Foreskin keratinocyte (primary cell): ENCODE measurements at places on chromosomes 4 and X.
A peak's percentile ranks its signal among the peaks of the same experiment; 100 is the strongest.

- peak; percentile 7 for DNase-seq
Observed at GRCh38 chr4:124783847-124784246, 71.3 kb upstream of the ANKRD50 start.

DNA sequence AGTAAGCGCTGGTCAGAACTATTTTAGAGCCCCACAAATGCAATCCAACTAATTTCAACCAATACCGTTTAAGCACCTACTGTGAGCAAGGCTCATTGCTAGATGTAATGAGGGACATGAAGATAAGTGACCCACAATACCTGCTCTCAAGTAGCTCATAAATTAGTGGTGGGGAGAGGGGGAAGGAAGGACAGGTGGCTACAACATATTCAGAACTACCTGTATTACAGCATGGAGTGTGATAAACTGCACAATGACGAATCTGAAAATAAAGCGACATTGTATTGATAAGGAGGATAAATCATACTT, 311.6 kb upstream of the DIAPH2 start:
- no peak for DNase-seq

DNA sequence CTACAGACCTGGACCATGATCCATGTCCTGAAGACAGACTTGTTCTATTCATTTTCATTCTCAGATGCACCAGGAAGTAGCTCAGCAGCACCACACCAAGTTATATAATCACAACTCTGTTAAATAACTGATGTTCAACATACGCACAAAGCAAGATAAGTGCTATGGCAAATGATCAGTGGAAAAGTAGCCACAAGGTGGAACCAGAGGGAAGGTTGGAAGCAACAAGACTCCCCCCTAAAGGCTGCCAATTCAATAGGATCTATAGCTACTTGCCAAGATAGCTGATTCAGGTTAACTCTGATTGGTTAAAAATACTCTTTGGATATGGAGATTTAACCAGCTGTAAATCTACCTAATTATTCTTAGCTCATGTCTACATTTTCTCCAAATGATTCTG, 23.7 kb upstream of the FAM47B start:
- DNase-seq: no peak

DNA sequence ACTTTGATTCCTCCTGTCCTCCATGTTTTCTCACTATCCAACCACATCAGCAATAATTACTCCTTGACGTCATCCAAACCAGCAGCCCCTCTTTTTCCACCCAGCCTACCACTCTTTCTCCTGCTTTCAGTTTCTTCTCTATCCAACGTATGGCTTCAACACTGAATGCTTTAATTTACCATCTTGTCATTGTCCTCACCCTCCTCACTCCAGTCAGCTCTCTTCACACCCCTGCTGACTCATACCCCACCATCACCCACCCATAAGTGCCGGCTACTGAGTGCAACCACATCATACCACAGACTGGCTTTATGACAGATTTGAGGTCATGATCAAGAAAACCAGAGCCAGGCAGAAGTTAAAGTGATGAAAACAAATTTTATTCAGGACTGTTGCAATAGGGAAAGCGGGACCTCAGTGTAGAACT, 9.8 kb upstream of the ANXA5 start:
- no peak for DNase-seq

DNA sequence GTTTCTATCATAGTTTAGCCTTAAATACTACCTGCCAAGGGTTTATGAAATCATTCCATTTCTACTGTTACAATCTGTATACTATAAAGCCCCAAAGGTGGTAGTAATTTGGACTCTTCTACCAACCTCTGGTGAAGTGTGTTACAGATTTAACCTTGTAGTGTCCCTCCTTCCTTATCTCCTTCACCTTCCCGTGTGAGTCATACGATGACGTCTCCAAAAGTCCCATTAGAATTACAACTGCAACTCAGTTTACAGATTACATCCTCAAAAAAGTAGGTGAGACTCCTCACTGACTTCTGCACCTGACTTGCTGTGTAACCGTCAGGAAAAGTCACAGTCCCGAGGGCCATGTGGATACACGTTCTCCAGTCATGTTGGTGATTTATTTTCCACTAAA, 219.0 kb downstream of the DCTD start:
- no peak for DNase-seq

DNA sequence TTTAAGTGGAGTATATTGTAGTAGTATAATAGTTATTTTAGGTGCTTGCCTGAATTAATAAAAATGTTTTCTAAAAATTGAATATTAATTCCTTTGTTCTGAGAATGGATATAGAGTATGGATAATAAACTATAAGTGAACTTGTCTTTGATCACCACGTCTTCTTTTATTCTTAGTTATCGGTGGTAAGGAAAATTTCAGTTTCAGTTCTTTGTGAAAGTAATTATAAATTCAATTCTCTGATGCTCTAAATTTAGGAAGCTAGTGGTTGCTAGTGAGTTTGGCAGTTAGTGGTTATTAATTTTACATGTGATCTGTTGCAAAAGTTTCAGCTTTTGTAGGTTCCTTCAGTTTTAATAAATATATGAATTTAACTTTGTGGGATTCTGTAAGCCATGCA, 30.8 kb downstream of the MRPL1 start:
- DNase-seq: no peak

GRCh38 chr4:123298261-123298660, 98.3 kb upstream of the SPRY1 start:
- DNase-seq: no peak

DNA sequence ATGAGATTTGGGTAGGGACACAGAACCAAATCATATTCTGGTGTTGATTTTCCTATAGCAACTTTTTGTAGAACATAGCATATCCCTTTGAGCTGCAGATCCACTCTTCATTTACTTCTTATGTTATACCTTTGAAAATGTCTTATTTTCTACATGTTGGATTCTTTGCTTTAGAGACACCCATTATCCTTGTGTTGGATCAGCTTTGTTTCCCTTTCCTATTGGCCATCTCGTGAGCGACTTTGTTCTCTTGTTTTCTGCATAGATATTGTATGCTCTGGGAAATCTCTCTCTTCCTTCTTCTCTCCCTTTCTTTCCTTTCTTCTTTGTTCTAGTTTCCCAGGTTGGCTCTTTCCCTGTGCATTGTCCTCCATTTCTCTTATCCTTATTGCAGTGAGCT, 59.6 kb downstream of the DRD5 start:
- no peak for DNase-seq

GRCh38 chr4:970854-971520, 2.4 kb downstream of the DGKQ start:
- DNase-seq: no peak

DNA sequence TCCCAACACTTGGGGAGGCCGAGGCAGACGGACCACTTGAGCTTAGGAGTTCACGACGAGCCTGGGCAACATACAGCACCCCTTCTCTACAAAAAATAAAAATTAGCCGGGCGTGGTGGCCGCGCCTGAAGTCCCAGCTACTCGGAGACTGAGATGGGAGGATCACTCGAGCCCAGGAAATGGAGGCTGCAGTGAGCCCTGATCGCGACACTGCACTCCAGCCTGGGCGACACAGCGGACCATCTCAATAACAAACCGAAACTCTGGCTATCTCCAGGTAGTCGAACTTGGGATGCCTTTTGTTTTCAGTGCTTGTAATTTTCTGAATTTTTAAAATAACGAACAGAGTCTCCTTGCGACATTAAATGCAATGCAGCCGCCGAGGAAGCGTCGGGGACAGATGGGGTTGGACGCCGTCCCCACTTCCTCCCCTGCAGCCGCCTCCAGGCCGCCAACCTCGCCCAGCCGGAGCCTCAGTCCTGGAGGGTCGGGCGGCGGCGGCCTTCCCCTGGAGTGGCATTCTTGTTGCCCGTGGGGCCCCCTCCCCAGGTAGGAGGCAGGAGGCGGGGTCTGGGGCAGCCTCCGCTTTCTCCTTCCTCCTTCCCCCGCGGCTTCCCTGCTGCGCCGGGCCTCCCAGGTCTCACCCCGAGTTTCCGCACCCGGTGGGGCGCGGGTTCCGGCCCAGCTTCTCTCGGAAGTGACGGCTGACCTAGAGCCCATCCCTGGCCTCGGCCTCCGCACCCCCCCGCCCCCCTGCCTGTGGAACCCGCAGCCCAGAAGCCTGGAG, 14.6 kb downstream of the HMX1 start:
- no peak for DNase-seq

- peak; percentile 19 for DNase-seq
Observed at GRCh38 chr4:39353478-39354253, 12.5 kb downstream of the RFC1 start.

DNA sequence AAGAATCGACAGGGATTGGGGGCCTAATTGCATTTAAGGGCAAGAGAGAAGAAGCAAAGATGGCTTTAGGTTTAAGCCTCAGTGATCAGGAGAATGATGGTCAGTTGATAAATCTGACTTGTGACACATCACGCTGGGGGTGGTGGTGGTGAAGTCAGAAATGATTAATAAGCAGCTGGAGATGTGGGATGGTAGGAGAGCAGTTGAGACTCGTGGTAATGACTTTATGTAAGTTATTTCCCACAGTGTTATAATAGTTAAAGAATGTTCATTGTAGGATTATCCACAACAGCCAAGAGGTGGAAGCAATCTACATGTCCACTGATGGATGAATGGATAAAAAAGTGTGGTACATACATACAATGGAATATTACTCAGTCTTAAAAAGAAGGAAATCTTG, 178.9 kb upstream of the GPC4 start:
- peak; percentile 51 for DNase-seq

DNA sequence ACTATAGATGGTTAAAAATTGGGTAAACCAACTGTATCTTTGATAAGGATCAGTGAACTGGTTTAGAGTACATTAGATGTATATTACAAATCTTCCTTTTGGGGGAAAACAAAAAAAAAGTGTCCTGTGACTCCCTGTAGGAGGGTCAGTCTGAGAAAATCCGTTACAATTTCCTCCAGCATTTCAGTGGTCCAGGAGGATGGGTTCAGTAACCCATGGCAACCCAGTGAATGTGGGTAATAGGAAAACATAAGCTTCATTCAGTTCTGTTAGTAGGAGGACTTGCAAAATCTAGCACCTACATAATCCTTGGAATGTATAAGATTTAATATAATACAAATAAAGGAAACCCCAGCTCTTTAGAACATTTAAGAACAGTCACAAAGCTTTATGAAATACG, 16.2 kb downstream of the STOX2 start:
- DNase-seq: no peak

DNA sequence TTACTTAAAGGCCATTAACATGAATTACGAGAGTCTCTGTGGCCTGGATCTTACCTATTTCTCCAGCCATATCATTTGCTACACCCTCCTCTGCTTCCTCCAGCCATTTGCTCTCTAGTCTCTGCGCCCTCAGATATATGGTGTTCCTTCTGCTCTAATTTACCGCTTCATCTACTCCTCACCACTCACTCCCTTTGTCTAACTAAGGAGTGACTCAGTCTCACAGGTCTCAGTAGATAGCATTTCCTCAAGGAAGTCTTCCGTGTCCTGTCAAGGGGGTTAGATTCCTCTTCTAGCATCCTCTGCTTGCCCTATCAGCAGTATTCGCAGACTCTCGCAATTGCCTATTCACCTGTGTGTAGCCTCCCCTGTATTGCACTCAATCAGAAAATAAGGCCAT, 892.1 kb upstream of the INTU start:
- DNase-seq: no peak

DNA sequence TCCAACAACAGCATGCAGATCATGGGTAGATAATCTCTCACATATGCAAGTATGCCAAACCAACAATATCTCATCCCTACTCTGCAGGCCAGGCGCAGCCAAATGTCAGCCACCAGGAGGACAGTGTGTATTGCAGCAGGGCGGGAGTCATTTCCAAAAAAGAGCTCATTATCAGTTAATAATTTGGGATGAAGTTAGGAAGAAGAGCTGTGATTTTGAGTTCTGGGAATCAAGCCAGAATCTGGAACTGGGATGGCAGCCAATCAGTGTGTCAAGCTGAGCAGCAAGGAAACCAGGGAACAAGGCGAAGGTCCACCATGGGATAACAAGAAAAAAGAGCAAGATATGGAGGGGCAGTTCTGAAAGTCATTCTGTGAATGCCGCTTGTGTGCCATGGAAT, 88.2 kb upstream of the CAMK2D start:
- DNase-seq: no peak

DNA sequence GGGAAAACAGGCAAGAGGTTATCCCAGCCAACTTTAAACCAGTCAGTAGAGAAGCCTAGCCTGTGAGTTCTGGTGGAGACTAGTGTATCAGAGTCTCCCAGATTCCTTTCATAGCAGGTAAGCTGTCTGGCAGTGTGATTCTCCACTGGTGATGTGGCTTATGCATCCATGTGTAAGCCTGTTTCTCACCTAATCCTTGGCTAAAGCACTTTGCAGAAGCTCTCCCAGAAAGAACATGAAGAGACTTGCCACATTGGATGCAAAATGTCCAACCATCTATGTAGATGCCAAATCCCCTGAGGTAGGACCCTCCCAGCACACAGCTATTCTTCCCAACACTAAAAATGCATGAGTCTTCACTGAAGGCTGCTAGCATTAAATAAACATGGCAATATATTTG, 111.7 kb downstream of the CHRNA9 start:
- DNase-seq: peak; percentile 99

DNA sequence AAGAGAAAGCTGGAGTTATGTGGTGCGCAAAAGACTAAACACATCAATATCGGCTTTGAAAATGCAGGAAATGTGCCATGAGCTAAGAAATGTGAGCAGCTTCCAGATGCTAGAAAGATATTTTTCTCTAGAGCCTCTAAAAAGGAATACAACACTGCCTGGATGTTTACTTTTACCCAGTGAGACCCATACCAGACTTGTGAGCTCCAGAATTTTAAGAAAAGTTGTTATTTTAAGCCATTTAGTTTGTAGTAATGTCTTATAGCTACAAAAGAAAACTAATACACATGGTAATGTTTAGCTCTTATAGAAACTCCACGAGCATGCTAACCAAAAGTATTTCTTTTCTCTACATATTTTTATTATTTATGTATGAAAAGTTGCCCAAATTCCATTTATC, 1389.4 kb downstream of the C4orf33 start:
- no peak for DNase-seq

- DNase-seq: no peak
Observed at GRCh38 chr4:86569103-86569870, 24.8 kb upstream of the PTPN13 start.

GRCh38 chr4:826508-827208, 729 bp upstream of the CPLX1 start:
- no peak for DNase-seq

GRCh38 chrX:27924718-27925117, 56.5 kb downstream of the DCAF8L1 start:
- no peak for DNase-seq

- DNase-seq: no peak
Observed at GRCh38 chr4:74464291-74464690, 19.4 kb downstream of the AREG start.

GRCh38 chr4:56183344-56183959, 203.8 kb downstream of the AASDH start:
- DNase-seq: no peak

- peak; percentile 42 for DNase-seq
Observed at GRCh38 chr4:118270492-118270891, 82.3 kb downstream of the PRSS12 start.
